ENCODE measurements at places on chromosomes 3 and 15.

GRCh38 chr3:154864947-154865346, 215.2 kb upstream of the MME start:
- no peak for DNase-seq

DNA sequence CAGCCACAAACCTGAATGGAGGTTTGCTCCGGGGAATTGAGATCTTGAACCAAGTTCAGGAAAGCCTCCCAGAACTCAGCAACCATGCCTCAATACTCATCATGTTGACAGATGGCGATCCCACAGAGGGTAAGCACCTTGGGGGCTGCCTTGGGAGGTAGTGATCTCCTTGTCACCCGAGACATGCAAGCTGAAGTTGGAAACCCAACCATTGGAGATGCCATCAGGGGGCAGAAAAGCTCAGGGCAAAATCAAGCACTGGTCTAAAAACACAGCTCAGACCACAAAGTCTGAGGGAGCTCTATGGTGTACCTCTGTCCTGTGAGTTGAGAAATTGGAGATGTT, 5.8 kb downstream of the ITIH1 start:
- DNase-seq, result no peak

GRCh38 chr15:46442184-46442583, 807.4 kb downstream of the SQOR start:
- DNase-seq, result no peak

- DNase-seq, result no peak
Observed at GRCh38 chr3:36124118-36124796, 256.0 kb upstream of the STAC start.

DNA sequence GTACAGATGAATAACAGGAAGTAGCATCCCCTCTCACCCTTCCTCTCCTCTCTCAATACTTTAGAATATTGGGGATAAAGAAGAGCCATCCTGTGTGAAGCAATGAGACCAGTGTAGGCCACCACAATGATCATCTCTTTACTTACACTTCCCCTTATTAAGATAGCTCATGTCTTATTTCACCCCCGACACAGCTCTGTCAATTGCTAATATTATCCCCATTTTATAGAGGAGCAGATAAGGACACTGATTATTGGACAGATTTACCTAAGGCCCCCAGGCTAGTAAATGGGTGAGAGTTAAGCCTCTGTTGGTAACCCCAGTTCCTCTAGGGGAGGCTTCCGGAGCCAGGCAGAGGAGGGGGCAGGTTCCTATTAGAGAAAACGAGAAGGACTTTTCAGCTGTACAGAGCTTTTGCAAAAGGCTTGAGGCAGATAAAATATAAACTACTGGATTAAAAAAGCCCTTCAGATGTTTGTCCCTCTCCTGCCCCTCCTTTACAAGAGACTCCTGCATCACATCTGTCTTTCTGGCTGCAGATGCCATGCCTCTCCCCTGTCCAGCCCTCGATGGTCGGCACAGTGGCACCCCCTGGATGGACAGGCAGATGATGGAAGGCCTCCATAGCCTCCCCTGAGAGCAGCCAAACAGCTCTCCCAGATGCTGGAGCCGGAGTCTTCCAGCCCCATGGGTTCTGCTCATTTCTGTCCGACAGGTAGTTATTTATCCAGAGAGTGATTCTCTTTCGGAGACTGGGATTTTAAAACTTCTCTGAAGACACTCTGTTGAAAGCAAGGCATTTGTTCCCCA, 49.4 kb upstream of the LCTL start:
- no peak for DNase-seq

DNA sequence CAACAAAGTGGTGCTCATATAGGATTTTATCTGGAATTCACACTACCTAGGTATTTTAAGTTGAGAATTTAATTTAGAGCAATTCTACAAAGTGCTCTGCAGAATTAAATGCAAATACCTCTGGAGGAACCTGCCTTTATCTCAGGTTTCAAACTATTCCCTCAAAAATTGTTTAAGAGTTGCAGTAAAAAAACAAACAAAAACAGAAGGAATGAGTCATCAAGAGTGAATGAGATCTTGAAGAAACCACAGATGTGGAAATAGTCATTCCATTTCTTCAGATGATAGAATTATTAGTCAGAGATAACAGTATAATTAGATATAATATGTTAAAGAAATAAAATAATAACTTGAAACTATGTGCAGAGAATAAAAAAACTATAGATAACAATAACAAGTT, 80.8 kb upstream of the SCN5A start:
- no peak for DNase-seq

- DNase-seq, result no peak
Observed at GRCh38 chr15:73568564-73569280, 64.5 kb downstream of the NPTN start.

GRCh38 chr3:1091286-1091685, 1.5 kb upstream of the CNTN6 start:
- no peak for DNase-seq

DNA sequence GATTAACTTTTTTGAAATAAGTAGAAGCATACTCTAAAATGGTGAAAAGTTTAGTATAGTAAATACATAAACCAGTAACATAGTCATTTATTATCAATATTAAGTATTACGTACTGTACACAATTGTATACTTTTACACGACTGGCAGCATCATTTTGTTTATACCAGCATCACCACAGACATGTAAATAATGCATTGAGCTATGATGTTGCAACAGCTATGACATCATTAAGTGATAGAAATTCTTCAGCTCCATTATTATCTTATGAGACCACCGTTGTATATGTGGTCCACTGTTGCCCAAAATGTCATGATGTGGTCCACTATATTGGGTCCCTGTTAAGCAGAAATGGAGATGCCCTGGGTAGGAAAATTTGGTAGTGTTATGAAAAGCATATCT, 51.3 kb downstream of the DRD3 start:
- no peak for DNase-seq

Measured in activated T-helper 1 cell treated with Interleukin-2 at 50 U/mL for 16 hours (primary cell).